ENCODE measurements at places on chromosomes 11 and 22.

GRCh38 chr11:71269603-71270511 is 17.5 kb upstream of the SHANK2 start:
- DNase-seq: no peak

DNA sequence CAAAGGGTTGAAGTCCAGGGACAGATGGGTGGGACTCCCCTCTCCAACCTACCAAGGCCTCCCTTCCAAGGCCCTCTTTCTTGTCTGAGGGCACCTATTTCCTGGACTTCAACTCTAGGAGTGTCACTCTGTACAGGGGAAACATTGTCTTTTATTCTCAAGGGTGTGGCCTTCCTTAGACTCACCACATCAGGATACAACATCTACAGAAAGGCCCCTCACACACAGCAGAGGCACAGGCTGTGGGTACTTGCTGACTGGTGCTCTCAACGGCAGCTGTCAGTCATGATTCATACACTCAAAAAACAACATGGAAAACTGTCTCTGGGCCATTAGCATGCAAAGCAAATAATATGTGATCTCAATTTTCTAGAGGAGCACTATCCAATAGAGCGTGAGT is 78.0 kb downstream of the RCN1 start:
- DNase-seq: no peak

DNA sequence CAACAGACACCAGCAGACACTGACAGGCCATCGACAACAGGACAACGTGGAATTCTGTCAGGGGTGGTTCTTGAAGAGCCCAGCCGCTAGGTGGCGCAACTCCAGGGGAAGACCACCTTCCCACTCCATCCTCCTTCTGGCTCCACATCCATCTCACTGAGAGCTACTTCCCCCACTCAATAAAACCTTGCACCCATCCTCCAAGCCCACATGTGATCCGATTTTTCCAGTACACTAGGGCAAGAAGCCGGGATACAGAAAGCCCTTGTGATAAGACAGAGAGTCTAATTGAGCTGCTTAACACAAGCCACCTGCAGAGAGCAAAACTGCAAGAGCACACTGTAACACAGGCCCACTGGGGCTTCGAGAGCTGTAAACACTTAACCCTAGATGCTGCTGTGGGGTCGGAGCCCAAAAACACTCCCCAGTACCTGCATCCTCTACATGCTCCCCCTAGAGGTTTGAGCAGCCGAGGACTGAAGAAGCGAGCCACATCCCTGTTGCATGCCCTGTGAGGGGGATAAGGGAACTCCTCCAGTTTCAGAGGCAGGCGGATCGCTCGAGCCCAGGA is 11.5 kb upstream of the RAB39A start:
- DNase-seq: no peak

GRCh38 chr11:67262731-67263675 is 3.3 kb upstream of the GRK2 start:
- DNase-seq: peak; percentile 52

- DNase-seq: peak; percentile 38
These were observed 46.3 kb upstream of the SYT13 start for GRCh38 chr11:45332276-45332934.

GRCh38 chr22:45686836-45687235 is 15.2 kb downstream of the ATXN10 start:
- DNase-seq: no peak

DNA sequence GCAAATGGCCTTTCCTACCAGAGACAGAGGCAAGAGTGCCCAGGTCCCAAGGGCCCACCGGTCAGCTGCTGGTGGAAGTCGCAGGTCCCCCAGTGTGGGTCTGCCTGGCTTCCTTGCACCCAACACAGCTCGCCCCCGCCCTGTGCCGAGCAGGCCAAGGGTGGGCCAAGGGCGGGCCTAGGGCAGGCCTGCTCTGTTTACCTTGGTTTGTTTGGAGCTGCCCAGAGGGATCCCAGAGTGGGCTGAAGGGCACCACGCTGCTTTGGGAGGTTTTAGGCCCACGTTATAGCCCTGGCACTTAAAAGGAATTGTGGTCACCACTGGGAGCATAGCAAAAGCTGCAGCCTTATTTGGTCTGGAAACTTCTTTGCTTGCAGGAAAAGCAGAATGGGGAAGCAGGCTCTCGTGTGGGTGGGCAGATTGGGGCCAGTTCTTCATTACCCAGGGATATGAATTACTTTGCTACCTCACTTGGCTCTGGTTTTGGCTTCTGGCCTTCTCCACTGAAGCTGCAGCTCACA is 38.0 kb downstream of the MRGPRD start:
- no peak for DNase-seq

GRCh38 chr11:118652681-118653181 is 26.7 kb downstream of the TREH start:
- DNase-seq: no peak

DNA sequence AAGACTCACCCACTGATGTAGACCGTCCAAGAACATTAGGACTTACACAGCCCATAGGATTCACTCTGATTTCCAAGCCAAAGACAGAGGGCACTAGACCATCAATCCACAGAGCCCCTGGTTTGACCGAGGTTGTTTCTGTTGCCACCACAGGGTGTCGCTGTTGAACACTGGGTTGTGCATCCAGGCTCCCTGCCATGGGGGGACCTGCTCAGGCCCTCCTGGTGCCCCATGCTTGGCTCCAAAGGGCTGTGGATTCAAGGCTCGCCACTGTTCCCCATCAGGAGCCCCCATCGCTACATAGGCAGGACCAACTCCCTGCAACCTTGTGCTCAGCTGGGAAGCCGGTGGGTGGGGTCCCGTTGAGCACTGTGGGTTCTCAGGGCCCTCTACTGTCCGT is 128.0 kb upstream of the ANO1 start:
- DNase-seq: no peak

DNA sequence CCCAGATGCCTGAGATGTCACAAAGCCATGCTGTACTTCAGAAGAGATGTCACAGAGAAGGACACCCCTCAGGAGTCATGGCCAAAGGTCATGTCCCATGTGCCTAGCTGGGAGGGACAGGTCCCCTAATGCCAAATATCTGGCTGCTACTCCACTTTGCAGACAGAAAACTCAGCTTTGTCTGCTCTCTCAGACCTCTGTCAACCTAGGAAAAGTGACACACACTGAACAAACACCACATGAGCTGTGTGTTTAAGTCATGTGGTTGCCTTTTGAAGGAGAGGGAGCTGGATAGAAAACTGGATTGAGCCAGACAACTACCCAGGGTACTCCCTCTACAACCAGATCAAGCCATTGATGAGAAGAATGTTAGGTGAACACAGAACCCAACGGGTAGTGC is 3.5 kb downstream of the TRIM66 start:
- no peak for DNase-seq

- DNase-seq: no peak
These were observed 734.7 kb downstream of the KCNA4 start for GRCh38 chr11:29282088-29282487.

DNA sequence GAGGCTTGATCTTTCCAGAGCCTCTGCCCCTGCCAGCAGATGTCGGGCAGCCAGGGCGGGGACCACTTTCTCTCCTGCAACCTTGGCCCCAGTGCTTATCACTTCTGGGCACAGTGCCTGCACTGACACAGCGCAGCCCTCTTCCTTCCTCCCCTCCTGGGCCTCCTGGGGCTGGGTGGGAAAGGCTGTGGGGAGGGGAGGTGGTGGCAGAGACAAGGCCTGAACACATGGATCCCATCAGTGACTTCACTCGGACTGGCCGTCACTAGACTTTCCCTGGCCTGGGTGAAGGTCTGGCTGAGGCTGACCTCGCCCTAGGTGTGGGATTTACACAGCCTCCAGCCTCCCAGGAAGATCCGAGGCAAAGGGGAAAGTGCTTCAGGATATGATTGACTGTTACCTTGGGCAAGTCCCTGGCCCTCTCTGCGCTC is 68.1 kb downstream of the LRRC32 start:
- no peak for DNase-seq

Data from activated T-cell treated with anti-CD3 and anti-CD28 coated beads for 4 hours (primary cell).